ENCODE measurements at places on chromosomes 7 and 10.

DNA sequence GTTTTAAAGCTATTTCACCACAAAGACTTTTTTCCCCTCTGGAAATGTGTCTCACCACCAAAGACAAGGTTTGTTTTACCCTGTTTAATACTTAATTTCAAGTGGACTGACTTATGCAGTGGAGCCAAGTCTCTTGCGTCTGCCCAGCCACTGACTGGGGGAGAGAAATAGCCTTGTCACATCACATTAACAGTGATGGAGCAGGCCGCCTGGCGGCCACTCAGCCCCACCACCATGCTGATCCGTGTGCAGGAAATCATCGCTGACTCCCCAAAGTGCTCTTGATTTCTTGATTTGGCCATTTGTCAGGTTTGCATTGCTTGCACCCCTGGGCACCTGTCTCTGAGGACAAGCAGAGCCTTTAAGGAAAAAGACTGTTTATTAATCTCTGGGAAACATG, 334.1 kb downstream of the GLRX3 start:
- no peak for DNase-seq

DNA sequence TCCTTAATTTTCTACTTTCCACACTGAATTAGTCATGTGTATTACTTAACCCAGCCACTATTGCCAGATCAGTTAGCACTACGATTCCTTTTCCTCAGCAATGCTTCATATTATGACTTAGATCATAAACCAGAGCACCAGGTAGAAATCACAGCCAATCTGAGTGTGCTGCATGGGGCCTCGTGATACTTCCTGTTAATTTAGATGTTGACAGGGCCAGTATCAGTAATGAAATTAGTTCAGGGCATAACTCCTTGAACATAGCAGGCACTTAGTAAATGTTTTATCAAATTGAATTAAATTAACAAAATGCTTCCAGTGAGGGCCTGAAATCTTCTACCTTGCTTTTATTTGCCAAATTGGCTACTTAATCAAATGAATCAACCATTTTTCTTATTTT, 169.3 kb upstream of the LRGUK start:
- DNase-seq: no peak

GRCh38 chr10:42149027-42149700, 489.2 kb downstream of the ZNF33B start:
- DNase-seq: no peak

DNA sequence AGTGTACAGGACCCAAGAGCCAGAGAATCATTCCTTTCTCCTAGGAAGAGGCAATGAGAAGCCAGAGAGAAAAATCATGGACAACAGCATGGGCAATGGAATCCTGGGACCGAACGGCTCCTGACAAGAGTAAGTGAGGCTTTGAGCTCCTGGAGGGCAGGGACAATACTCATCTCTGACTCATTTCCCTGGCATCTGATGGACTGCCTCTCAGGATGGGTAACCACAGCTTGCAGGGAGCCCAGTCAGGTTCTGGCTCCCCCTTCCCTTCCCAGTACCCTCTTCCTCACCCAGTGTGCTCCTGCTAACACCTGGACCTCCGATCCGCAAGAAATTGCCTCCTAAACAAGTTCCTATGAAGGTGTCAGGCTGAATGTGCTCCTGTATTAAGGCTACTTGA, 51.2 kb upstream of the SORCS3 start:
- no peak for DNase-seq

DNA sequence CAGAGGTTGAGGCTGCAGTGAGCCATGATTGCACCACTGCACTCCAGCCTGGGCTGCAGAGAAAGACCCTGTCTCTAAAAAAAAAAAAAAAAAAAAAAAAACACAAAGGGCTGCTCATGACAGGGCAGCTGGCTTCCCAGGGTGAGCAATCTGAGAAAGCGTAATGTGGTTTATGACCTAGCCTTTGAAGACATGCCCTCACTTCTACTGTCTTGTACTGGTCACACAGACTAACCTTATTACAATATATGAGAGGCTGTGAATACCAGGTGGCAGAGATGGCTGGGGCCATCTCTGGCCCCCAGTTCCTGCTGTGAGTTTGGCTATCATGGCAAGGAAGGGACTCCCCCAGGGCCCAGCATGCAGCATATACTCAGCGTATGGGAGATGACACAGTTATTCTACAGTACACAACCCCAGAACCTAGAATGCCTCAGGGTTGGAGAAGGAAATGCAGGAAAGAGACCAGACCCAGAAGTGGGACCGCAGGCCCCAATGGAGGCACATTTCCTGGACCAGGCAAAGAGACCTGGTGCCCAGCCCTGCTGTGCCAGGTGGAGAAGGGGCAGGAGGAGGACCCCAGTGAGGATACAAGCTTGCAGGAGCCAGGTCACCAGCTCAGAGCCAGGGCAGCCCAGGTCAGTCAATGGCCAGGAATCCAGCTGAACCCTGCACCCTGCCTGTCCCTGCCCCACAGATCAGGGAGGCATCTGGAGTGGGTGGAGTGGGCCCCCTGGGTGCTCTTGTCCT, 26.3 kb downstream of the NPTX2 start:
- DNase-seq: no peak

GRCh38 chr10:73898730-73899410, 12.1 kb upstream of the PLAU start:
- DNase-seq: no peak

DNA sequence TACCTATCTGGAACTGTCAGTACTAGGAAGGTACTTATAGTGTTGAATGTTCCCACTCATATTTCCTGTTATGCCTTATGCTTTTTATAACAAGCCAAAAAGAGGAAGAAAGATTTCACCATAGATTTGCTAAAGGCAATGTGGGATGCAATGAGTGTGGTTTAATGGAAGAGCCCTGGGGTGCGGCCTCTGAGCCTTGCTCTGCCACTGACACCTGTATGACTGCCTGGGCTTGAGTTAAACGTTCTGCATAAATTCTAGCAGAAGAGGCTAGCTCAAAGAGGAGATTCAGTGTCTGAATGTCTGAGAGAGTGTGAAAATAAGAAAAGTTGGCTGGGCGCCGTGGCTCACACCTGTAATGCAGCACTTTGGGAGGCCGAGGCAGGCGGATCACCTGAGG, 143.8 kb downstream of the TPST1 start:
- no peak for DNase-seq

DNA sequence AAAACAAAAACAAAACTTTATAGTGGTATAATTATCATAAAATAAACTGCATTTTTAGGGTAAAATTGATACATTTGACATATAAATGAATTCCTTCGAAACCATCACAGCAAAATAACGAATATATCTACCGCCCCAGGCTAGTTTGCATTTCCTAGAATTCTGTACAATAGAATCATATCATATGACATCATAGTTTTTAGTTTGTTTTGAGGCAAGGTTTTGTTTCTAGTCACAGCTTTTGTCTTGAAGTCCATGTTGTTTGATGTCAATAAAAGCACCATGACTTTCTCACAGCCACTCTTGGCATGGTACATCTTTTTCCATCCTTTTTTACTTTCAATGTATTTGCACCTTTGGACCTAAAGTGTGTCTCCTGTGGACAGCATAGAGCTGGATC, 102.9 kb downstream of the FOXL3 start:
- no peak for DNase-seq

- DNase-seq: no peak
Observed at GRCh38 chr7:55250313-55250712, 114.8 kb upstream of the LANCL2 start.

Data from stimulated activated CD4-positive, alpha-beta T cell treated with anti-CD3 and anti-CD28 coated beads, Interleukin-12 subunit alpha, Interleukin-12 subunit beta, amount 100 ng/mL, for 48 hours (primary cell).